Stimulated activated CD8-positive, alpha-beta memory T cell treated with anti-CD3 and anti-CD28 coated beads, Interleukin-15, amount 100 ng/mL, for 24 hours (primary cell): ENCODE measurements at places on chromosomes 4 and X.

- no peak for DNase-seq
Measured at GRCh38 chr4:37765741-37766140, 60.7 kb upstream of the PGM2 start.

DNA sequence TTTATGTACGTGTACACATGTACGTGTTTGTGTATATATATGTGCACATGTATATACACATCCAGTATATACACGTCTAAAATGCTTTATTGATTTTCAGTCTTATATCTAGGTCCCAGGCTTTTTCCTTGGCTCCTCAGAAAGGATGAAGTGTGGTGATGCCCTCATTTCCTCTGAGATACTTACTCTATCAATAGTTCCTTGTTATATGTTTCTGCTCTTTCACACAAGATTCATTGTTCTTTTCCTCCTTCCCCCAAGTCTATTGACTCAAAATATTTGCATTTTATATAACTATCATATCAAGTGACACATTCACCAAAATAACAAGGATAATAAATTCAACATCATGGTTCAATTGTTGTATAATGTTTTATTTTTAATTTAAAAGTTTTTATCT, 359.2 kb downstream of the EPHA5 start:
- DNase-seq, result no peak

DNA sequence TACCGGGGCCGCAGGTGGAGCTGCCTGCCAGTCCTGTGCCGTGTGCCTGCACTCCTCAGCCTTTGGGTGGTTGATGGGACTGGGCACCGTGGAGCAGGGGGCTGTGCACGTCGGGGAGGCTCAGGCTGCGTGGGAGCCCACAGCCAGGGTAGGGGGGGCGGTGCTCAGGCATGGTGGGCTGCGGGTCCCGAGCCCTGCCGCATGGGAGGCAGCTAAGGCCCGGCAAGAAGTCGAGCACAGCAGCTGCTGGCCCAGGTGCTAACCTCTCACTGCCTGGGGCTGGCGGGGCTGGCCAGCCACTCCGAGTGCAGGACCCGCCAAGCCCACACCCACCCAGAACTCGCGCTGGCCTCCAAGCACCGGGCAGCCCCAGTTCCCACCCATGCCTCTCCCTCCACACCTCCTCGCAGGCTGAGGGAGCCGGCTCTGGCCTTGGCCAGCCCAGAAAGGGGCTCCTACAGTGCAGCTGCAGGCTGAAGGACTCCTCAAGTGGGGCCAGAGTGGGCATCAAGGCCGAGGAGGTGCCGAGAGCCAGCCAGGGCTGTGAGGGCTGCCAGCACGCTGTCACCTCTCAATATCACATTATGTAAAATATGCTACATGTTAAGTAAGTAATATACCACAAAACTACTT, 104.1 kb downstream of the COX7B2 start:
- no peak for DNase-seq

DNA sequence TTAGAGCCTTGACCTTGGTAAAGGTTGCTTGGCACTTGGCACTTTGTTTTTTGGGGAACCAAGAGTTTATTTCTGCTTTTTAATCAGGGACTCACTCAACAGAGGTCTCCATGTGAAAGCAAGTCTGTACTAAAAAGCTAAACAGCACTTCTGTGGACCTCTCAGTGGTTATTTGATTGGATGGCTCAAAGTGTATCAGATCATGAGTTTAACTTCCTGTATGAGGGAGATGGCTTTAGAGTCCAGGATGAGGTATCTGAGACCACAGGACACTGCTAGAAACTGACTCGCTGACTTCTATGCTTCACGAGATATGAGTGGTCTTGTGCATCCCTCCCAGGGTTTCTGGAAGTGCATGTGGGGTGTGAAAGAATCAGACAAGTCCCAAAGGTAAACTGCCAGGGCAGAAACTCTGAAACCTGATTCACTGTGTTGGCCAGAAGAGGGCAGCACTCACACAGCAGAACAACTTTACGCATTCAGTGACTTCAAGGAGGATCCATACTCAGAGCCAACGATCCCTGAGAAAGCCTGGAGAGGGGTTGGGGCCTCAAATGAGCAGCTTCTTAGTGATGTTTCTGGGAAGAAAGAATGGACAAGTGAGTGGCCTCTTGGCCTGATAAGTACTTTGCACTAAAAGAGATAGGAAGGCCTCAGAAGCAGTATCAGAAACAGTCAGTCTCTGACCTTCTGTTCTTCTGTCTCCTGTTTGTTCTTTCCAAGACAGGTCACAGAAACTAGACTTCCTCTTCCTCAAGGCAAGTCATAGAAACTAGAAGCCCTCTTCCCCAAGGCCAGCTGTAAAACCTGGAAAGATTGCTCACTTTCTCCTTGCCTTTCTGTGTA, 220.3 kb upstream of the CXCL13 start:
- DNase-seq, result peak; percentile 26

- no peak for DNase-seq
Measured at GRCh38 chr4:134278675-134279074, 77.1 kb upstream of the PABPC4L start.

- DNase-seq, result no peak
Measured at GRCh38 chrX:75301060-75301459, 27.2 kb downstream of the UPRT start.

DNA sequence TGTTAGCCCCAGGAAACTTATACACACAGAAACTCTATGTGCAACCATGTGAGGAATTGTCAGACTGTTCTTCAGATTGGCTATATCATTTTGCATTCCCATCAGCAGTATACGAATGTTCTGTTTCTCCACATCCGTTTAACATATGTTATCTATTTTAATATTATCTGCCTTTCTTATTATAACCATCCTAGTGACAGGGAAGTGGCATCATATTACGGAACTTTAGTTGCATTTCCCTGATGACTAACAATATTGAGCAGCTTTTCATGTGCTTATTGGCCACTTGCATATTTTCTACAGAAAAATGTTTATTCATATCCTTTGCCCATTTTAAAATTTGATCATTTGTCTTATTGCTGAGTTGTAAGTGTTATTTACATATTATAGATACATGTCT, 36.5 kb upstream of the IL15 start:
- DNase-seq, result no peak

GRCh38 chr4:54192811-54193210, 36.3 kb upstream of the PDGFRA start:
- DNase-seq, result no peak

DNA sequence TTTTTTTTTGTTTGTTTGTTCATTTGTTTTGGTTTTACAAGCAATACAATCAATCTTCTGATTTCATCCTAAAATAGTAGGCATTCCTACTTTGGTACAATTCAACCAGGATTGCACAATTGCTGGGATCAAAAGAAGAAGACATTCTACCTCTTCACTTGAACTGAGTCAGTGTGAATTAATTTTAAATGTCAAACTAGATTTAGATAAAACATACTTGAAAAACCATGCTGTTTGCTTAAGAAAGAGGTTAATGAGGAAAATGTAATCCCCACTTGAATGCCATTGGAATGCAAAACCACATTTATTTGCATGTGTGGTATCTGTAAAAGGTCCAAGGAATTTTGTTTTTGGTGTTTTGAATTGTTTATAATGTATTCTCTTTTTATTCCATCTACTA, 40.5 kb downstream of the HAND2 start:
- DNase-seq, result no peak

DNA sequence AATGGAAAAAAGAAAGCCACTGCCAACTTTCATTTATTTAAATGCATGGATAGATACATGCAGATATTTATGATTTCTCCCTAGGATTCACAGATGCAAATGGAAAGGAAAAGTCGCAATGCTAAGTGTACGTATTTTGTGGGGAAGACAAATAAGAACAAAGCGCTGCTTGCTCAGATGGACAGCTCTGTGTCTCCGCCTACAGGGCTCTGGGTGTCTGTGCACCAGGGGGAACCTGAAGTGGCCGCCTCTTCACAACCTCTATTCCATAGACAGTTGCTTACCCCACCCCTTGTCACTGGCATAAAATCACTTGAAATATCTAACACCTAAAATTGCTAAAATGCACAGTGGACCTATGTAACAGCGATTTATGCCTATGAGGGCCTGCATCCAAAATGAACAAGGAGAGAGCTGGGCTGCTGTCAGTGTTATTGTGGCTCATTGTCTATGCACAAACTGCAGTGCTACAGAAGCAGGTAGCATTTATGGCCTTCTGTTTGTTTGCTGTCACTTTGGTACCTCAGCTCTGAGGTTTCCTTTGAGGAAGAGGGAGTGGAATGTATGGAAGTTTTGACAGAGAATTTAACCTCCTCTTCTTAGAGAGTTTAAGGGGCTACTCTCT, 58.6 kb upstream of the PAGE1 start:
- DNase-seq, result peak; percentile 2

- no peak for DNase-seq
Measured at GRCh38 chrX:6852869-6853268, 294.6 kb upstream of the STS start.

- DNase-seq, result no peak
Measured at GRCh38 chr4:6228158-6229067, 28.1 kb upstream of the JAKMIP1 start.

- DNase-seq, result no peak
Measured at GRCh38 chr4:79185526-79186045, 140.3 kb downstream of the NAA11 start.

DNA sequence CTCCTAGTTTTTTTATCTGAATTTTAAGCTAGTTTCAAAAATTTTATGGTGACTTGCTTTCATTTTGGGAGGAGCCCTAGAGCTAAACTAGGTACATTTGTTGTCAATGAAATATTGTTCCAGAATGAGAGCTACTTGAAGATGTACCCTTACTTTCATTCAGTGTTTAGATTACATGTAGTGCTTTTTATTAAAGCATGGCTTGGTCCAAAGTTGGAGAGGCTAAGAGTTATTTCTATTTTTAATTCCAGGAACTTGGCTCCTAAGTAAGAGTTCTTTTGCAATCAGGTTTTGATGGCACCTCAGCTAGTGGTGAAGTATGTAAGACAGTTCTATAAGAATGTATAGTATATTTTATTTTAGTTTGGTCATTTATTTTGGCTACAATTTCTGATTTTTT, 165.5 kb downstream of the PRR32 start:
- no peak for DNase-seq

DNA sequence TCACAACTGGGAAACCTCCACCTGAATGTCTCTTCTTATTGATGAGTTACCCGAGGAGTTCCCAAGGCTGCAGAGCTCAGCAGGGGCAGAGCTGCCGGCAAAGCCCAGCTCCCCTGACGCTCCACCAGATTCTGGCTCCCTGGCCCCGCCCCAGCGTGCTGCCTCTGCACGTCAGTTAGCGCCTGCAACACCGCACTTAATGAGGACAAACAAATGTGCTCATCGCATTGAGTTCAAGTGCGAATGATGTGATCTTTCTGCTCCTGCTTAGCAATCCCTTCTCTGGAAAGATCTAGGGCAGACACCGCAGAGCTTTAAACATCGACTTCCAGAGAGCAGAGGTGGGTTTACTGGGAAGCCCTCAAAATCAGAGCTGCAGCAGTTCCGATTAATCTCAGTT, 55.5 kb upstream of the FBXW7 start:
- DNase-seq, result no peak

GRCh38 chr4:41594432-41594831, 56.5 kb downstream of the LIMCH1 start:
- no peak for DNase-seq

DNA sequence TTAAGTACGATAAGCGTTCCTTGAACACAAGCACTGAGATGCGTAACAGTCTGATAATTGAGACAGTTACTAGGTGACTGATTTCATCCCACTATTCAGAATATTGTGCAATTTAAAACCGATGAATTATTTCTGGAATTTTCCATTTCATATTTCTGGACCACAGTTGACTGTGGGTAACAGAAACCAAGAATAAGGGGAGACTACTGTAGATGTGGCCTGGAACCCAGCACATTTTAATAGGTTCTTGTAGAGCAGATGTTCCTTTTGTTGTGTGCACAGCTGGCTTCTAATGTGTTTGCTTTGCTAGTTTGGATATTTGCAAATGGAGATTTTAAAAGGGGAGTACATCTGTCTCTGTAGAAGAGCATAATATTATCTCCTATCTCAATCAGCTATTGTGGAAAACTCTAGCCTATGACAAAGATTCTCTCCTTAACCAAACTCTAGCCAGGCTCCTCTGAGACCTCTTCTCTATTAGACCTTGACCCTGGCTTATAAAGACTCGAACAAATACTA, 16.4 kb downstream of the NAAA start:
- DNase-seq, result no peak

- no peak for DNase-seq
Measured at GRCh38 chr4:26779674-26780073, 81.0 kb upstream of the STIM2 start.

GRCh38 chr4:39124885-39125599, 57.3 kb upstream of the WDR19 start:
- no peak for DNase-seq
